Right atrium auricular region (tissue), 2 donors: ENCODE measurements at places on chromosomes 11 and 22.
A peak's percentile ranks its signal among the peaks of the same experiment; 100 is the strongest.

DNA sequence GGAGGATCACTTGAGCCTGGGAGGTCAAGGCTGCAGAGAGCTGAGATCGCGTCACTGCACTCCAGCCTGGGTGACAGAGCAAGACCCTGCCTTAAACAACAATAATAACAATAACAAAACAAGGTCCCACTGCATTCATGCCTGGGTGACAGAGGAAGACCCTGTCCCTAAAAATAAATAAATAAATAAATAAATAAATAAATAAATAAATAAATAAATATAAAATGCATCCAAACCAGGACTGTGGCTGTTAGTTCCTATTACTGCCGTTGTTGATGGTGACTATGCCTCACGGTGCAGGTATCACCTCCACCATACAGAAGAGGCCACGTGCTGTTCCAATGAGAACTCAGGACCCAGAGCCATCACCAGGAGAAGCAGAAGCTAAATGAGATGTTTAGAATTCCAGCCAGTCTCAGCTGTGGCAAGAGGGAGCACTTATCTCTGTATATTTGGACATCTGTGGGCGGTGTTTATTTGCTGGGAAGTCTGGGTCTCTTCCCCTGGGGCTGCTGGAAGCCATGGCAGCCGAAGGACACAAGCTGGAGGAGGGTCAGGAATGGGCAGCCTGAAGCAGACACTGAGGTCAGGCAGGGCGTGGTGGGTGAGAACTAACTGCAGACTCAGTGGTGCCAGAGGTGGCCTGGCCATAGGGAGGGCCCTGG lies 21.6 kb downstream of the C11orf86 start:
- DNase-seq = peak; percentile 71

DNA sequence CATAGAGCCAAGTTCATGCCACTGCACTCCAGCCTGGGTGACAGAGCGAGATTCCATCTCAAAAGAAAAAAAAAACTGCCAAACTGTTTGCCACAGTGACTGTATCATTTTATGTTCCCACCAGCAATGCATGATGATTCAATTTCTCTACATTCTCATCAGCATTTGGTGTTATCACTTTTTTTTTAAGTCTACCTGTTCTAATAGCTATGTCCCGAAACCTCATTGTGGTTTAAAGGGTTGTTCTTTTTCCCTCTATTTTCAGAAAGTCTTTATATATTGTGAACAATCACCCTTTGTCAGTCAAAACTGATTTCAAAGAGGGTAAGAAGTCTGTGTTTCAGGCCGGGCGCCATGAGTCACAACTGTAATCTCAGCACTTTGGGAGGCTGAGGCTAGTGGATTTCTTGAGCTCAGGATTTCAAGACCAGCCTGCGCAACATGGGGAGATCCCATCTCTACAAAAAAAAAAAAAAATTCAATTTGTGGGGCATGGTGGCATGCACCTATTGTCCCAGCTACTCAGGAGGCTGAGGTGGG lies 14.8 kb upstream of the FAM168A start:
- DNase-seq = no peak

DNA sequence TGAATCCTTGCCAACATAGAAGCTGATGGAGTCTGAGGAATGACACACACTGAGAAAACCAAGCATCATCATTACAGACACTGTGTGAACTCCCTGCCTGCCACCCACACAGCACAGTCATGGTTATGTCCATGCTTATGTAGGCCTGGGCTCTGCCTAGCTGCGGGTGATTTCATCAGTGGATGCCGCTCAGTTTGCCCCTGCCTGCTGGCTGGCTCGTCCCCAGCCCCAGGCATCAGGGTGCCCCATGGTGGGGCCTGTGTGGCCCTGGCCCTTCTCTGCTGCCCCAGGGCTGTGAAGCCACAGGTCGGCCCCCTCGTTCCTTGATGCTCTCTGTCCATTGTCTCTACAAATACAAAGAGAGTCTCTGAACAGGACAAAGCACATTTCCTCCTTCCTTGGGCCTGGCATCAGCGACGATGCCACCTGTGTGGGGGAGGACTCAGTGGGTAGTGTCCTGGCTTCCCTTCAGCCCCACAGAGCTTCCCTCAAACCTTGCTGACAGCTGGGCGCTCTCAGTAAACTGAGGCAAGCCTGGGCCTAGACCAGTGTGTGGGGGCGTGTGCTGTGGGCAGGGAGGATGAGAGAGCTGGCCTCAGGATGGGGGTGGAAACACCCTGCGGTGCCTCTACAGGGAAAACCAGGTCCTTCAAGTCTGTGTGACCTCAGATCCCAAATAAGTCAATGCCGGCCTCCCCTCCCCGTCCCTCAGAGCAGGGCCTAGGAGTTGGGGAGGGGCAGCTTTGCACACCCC lies 20.0 kb upstream of the TUB start:
- peak; percentile 56 for DNase-seq

- no peak for DNase-seq
Observed at GRCh38 chr11:94883878-94884277, 89.5 kb downstream of the CWC15 start.

DNA sequence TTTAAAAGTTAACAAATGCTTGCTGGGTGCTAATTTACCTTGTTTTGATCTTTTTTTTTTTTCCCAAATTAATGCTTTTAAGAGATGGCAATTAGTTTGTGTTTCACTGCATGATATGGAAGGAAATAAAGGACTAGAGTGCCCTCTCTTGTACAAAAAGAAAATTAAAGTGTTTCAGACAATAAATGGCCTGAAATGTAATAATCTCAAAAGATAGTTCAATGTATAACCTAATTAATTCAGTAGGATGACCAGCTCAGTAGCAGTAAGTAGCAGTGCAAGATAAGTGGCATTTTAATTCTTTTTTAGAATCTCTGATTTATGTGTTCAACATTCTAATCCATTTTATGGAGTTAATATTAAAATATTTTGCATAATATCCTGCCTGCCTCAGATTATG lies 39.9 kb upstream of the MYO18B start:
- DNase-seq = no peak

DNA sequence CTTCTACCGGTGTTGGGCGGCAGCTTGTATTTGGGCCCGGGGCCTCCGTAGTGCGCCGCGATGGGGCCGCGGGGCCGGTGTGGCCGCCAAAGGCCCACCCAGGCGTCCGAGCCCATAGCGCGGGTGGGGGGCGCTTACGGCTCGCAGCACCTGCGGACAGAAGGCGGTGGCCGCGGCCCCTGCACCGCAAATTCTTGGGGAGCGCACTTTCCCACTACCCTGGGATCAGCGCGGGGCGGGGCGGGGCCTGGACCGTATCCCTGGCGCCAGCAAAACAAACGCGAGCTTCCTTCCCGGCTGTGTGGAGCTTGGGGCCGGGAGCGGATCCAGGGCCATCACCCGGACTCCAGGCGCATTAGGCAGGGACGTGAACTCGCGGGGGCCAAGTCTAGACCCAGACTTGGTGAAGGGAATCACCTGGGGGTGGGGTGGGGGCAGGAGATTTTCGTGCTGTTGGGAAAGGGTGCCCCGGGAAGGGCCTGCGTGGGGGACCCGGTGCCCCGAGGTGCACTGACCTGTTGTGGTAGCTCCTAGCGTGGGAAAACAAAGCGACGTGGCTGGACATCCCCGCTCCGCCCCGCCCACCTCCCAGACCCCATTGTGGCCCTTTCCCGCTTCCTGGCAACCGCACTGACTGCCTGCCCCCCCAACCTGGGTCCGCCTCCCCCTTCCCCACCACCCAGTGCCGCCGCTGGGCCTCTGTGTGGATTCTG lies 2.3 kb upstream of the TYMP start:
- peak; percentile 86 for DNase-seq

GRCh38 chr11:131906963-131907362 lies 536.5 kb downstream of the NTM start:
- DNase-seq = no peak

- DNase-seq = no peak
Observed at GRCh38 chr22:45656577-45656976, 15.1 kb upstream of the ATXN10 start.

GRCh38 chr11:526192-526591 lies 9.2 kb downstream of the HRAS start:
- no peak for DNase-seq

DNA sequence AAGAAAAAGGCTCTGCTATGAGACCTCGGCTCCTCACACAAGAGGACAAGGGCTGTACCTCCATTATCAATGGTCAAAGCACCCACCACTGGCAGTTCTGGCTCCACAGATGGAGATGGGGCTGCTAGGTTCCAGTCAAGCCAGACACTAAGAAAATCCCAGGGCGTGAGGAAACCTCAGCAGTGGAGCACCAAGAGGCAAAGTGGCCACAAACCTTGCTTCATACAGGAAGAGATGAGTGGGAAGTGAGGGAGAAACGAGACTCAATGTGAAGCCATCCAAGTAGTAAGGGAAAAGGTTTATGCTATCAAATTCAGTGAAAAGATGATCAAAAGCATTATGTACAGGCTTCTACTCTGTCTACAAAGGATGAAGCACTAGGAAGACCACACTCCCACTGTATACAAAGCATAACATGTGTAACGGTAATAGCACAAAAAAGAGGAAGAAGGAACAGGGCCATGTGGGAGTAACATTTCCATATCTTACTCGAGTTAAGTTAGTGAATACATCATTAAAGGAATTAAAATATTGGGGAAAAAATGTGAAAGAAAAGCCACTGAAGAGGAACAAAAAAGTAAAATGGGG lies 27.0 kb downstream of the POLDIP3 start:
- DNase-seq = no peak

GRCh38 chr11:120643284-120643683 lies 131.7 kb downstream of the GRIK4 start:
- DNase-seq = no peak

GRCh38 chr22:50363166-50363802 lies 20.2 kb downstream of the PPP6R2 start:
- DNase-seq = no peak

GRCh38 chr22:45077826-45078334 lies 68.1 kb upstream of the PHF21B start:
- no peak for DNase-seq

DNA sequence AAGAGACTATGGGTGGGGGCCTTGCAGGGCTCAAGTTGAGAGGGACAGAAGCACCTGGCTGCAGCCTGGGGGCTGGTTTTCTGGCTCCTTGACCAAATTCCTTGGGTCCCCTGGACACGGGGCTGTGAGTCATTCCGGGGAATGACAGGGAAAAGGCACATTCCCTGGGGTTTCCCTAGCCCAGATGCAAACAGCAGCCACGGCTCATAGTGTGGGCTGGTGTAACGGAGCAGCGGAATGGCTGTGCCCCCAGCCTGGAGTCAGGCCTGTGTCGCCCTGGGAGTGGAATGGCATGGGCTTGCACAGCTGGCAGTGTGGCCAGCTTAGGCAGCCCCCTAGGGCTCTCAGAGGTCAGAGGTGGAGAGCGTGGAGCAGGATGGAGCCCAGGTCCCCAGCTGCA lies 77.6 kb upstream of the KCNQ1OT1 start:
- DNase-seq = no peak

DNA sequence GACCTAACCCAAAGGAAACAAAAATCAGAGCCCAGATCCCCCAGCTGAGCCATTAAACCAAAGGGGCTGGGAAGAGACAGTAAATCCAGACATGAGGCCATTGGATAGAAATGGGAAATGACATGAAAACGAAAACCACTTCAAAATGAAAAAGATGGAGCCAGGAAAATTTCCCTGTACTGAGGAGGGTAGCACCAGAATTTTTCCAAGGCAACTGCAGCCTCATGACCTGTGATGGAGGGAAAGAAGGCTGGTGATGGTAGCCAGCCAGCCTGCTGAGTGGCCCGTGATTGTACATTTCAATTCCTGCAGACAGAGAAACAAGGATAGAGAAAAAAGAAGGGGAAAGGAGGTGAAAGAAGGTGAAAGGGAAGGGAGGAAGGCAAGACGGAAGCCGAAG lies 268.4 kb upstream of the PLET1 start:
- DNase-seq = no peak

- no peak for DNase-seq
Observed at GRCh38 chr11:103904324-103904667, 132.1 kb upstream of the DDI1 start.
